ENCODE measurements at places on chromosomes 7 and 10.

DNA sequence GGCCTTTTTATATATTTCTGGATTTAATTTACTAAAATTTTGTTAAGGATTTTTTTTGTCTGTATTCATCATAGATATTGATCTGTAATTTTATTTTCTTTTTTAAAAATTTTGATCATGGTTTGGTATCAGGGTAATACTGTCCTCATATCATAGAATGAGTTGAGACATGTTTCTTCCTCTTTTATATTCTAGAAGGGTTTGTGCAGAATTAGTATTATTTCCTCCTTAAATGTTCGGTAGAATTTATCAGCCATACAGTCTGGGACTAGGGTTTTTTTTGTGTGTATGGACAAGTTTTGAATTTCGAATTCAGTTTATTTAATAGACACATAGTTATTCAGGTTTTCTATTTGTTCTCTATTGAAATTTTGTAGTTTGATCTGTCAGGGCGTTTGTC lies 54.0 kb downstream of the SHOC2 start:
- DNase-seq: no peak

- DNase-seq: no peak
These were observed 60.8 kb downstream of the DLG5 start for GRCh38 chr10:77865580-77866324.

DNA sequence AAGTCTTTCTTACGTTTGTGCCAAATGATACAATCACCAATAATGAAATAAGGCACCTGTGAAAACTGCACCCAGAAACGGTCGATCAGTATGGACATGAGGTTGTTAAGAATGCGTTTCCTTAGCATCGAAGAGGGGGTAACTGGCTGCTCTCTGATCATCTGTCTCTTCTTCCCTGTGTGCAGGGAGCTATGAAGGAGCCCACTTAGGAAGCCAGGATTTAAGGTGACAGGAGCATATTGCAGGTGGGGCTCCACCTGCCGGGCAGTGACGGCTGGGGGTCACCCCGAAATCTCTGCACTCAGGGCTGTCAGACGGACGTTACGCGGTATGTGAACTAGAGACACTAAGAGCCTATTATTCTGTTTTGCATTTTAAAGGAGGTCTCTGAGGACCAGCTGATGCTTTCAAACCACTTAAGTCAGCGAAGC lies 64.5 kb downstream of the CARD11 start:
- no peak for DNase-seq

- no peak for DNase-seq
These were observed 7.9 kb upstream of the SEPTIN7 start for GRCh38 chr7:35792873-35793489.

All from omental fat pad (tissue), 4 donors.